CD4-positive, alpha-beta T cell treated with Interleukin-6 at 100 ng/mL for 8 hours (primary cell): ENCODE measurements at places on chromosomes 7 and 10.

- no peak for DNase-seq
These were observed at the start of gene GSDME for GRCh38 chr7:24757353-24758275. Gene GSDME, minus strand, starts transcription at chr7:24757464. Its CDS starts 7,690 bp downstream, at chr7:24749774.

DNA sequence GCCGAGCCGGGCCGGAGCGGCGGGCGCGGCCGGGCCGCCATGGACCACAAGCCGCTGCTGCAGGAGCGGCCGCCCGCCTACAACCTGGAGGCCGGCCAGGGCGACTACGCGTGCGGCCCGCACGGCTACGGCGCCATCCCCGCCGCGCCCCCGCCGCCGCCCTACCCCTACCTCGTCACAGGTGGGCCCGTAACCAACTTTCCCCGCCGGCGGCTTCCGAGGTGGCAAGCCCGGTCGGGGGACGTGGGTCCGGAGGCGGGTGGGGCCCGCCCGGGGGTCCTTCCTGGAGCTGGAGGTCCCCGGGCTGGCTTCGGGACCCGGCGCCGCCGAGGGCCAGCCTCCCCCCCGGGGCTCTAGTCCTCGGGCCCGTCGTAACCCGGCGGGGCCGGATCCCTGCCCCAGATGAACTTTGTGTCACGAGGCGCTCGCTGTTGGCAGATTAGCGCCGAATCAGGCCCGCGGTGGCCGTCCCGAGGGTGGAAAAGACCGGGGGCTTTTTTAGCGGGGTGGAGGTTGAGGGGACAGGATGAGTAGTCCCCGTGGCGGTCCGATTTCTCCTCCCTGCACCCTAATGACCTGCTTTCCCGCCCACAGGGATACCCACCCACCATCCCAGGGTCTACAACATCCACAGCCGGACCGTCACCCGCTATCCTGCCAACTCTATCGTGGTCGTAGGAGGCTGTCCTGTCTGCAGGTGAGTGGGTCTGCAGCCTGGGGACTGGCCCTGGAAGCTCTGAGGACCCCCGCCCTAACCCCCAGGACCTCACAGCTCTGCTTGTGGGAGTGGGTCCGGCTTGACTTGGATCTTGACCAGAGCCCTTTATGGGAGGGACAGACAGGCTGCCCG lies 496 bp downstream of the BRI3 start:
- no peak for DNase-seq

- DNase-seq: no peak
These were observed 667.1 kb downstream of the INHBA start for GRCh38 chr7:41035794-41036193.

- DNase-seq: peak; percentile 9
These were observed 76.1 kb upstream of the LYZL2 start for GRCh38 chr10:30705625-30706149.

DNA sequence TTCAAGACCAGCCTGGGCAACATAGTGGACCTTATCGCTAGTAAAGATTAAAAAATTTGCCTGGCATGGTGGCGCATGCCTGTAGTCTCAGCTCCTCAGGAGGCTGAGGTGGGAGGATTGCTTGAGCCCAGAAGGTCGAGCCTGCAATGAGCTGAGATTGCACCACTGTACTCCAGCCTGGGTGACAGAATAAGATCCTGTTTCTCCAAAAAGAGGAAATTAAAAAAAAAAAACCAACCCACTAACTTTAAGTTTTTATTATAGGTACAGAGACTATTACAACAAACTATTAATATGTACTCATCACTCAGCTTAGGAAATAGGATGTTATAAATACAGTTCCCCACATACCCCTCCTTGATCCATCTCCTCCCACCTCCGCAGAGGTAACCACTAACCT lies 30.2 kb downstream of the DHTKD1 start:
- no peak for DNase-seq

GRCh38 chr7:121433775-121434174 lies 37.7 kb upstream of the FAM3C start:
- DNase-seq: no peak

- no peak for DNase-seq
These were observed 594 bp upstream of the RP9 start for GRCh38 chr7:33109758-33110238.

DNA sequence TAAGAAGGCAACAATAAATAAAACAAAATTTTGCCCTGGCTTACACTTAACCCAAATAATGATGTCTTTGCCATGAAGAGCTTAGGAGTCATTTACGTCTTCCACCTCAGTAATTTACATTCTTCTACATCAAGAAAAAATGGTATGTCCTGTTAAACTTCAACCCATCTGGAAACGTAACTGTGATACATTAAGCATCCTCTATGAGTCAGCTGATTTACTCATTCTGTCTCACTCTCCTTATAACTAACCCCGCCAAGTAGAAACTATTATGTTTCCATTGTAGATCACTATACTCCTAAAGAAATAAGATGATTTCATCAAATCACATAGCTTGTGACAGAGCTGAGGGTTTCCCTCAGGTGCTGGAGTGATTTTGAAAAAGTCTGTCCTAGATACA lies 330.7 kb downstream of the CDC14C start:
- DNase-seq: no peak

- DNase-seq: no peak
These were observed 236.0 kb downstream of the MAGI2 start for GRCh38 chr7:79217468-79217867.

GRCh38 chr10:38003588-38003987 lies 6.9 kb upstream of the ZNF33A start:
- no peak for DNase-seq

DNA sequence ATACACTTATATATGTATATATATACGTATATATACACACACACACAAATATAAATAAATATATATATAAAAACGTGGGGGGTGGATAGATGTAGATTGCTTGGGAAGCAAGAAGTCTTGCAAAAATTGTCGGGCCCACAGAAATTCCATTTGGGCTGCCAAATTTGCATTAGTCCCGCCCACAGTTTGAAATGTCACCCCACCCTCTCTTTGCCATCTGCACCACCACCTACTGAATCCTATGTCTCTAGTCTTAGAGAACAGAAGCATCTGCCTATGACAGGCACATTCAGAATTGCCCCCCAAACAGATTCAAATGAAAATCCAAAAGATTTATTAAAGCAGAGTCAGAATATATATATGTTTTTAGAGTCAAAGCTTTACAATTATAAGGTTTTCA lies 25.6 kb upstream of the CACNA2D1 start:
- no peak for DNase-seq

DNA sequence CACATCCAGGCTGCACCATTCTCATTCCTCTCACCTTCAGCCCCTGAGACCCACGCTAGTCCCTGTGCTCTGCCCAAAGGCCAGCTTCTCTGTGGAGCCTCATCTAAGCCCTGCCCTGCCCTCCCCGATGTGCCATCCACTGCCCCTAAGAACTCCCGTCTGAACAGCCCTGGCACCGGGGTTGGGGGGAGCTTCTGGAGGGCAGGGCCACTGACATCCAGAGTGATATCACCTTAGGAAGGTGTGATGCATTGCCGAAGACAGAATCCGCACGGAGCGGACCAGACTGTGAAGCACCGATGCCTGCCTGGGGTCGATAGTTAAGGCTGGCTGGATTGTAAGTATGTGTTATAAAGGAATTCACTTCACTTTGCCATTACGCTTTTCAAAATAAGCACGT lies 511.0 kb downstream of the PTPRN2 start:
- DNase-seq: no peak

DNA sequence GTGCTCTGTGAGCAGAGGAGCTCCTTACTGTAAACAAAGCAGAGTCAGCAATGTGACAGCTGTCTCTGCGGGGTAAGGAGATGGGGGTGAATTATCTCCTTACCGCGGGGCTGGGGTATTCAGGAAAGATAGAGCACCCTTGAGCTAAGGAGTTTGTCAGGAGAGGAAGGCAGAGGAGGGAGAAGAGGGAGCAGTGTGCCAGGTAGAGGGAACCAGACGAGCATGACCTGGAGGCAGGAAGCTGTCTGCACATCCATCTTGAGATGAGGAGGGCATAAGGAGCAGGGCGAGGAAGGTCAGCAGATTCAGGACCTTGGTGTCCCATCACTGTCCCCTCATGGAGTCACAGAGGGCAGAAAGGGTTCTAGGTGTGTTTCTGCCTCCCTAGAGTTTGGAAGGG lies 32.5 kb upstream of the GPR26 start:
- DNase-seq: no peak

DNA sequence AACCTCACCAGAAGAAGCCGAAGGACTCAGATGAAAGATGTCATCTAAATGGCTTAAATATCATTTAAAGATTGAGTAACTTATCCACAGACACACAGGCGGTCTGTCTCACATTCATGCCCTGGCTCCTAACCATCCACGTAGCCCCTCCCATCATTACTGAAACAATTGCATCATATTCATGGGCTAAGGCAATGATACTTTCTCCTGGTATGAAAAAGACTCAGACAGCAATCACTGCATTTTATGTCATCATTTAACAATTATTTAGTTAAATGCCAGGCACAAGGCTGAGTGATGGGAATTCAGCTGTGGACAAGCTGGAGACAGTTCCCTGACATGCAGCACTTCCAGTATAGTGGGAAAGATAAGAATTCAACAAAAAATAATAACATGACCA lies 11.2 kb upstream of the TECTB start:
- DNase-seq: no peak

DNA sequence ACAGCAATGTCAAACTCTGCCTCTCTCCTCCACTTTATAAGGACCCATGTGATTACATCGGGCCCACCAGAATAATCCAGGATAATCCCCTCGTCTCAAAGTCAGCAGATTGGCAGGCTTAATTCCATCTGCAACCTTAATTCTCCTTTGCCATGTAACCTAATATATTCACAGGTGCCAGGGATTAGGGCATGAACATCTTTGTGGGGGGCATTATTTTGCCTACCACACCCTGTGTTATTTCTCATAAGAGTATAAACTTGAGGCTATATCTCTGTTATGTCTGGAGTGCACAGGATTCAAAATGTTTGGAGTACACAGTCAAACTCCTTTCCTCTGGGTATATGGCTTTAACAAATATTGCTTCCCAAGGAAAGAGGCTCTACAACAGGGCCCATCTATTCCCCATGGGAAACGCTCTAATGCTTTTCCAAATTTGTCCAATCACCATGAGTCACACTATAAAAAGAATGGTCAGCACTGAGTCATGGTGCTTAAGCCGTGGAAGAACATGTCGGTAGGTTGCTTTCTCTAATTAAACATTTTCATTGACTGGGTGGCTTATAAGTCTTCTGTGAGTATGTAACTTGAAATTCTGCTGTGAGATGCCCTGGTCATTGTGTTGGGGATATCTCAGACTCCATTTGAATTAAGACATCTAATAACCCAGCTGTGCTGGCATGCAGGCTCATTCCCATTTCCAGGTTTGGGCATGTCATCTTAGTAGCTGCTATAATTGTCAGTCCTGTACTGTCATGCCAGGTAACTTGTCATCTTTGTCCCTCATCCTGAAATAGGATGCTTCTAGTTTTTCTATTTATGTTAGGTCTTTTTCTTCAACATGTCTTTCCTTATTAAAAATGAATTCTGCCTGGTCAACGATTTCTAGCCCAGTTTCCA lies 11.5 kb upstream of the AKR1B10 start:
- DNase-seq: no peak

- no peak for DNase-seq
These were observed 15.4 kb downstream of the ZNF316 start for GRCh38 chr7:6652446-6653011.

DNA sequence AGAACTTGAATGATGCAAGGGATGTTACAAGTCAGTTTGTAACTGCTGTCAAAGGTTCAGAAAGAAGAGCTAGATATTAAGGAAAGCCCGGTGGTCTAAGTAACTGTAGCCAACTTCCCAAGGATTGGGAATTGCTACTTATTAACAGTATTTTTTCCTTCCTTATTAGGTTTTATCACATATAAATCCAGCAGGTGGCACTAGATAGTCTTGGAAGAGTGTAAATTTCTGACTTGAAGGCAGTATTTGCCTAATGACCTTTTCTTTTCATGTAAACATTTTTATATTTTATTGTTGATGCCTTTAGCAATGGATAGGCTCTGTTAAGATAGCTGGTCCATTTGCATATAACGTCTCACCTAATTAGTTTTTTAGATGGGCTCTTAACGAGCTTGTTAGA lies 51.2 kb downstream of the ANLN start:
- DNase-seq: no peak

DNA sequence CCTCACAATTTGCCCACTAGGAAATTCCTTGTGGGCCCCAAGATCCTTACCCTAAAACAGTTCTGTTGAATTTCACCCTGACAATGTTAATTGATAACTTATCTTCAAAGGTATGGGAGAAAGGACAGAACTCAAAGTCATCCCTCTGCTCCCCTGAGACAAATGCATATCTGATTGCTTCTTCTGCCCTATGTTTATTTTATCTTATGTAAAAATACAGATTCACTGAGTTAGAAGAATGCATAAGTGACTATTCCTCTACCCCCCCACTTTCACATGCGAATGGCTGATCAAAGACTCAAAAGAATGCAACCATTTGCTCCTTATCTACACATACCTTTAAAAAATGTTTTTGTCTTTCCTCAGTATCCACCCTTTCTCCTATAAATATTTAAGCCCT lies 235.7 kb upstream of the SEMA3C start:
- no peak for DNase-seq

DNA sequence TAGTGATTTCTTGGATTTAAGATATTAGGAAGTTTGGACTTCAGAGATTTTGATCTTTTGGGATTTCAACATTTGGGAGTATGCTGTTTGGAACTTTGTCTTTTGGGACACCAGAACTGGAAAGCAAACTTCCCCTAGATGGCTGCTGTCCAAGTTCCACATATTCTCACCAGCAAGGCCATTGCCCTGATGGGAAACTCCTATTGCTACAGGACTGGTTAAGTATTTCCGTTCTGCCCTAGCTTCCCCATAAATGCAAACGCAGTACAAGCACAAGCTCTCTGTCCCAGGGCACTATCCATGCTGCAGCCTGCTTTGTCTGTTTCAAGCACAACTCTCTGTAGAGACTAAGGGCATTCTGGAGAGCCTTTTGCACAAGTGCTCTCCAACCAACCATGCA lies 79.3 kb upstream of the SLC25A13 start:
- DNase-seq: no peak

DNA sequence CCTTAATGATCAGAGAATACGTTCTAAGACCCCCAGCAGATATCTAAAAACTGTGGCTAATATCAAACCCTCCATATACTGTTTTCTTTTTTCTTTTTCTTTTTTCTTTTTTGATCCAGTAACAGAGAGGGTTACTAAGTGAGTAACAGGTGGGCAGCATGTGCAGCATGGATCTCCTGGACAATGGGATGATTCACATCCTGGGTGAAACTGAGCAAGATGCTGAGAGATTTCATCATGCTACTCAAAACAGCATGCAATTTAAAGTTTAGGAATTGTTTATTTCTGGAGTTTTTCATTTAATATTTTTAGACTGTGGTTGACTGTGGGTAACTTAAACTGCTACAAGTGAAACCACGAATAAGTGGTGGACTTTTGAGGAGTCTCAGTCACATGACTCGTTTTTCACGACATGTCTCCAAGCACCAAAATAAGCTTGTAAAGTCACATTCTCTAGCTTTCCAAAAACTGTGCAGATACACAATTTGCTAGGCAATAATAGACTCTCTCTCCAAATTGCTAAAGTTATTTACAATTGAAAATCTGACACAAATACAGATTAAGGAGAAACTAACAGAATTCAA lies 716.2 kb downstream of the NXPH1 start:
- DNase-seq: no peak

- peak; percentile 20 for DNase-seq
These were observed 61.4 kb upstream of the GPR158 start for GRCh38 chr10:25113191-25114035.

- peak; percentile 12 for DNase-seq
These were observed 591 bp downstream of the UBE2H start for GRCh38 chr7:129952086-129952652.

- no peak for DNase-seq
These were observed 594.2 kb upstream of the NRG3 start for GRCh38 chr10:81280497-81281479.

GRCh38 chr10:13590886-13591285 lies 4.1 kb downstream of the PRPF18 start:
- DNase-seq: no peak

GRCh38 chr10:77911535-77912123 lies 14.9 kb downstream of the DLG5 start:
- DNase-seq: no peak
